ENCODE measurements at places on chromosomes 7 and 10.

GRCh38 chr10:121167534-121168243 lies 316.5 kb downstream of the WDR11 start:
- no peak for DNase-seq

- DNase-seq = no peak
These were observed 17.2 kb upstream of the AKR1C1 start for GRCh38 chr10:4945766-4946717.

DNA sequence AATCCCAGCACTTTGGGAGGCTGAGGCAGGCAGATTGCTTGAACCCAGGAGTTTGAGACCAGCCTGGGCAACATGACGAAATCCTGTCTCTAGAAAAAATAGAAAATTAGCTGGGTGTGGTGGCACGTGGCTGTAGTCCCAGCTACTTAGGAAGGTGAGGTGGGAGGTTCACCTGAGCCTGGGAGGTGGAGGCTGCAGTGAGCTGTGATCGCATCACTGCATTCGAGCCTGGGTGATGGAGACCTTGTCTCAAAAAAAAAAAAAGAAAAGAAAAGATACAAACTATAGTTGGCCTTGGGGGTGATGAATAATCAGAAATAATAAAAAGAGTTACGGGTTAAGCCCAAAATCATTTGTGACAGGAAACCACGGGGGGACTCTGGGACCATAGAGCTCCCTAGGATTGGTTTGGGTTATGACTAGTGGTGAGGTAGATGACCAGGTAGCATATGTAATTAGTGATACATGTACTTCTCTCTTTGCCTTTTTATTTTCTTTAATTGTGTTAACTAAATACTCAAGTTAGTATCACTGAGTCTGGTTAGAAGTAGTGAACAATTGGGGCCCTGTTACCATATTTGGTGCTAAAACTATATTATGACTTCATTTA lies 10.4 kb upstream of the ASCC1 start:
- DNase-seq = no peak

DNA sequence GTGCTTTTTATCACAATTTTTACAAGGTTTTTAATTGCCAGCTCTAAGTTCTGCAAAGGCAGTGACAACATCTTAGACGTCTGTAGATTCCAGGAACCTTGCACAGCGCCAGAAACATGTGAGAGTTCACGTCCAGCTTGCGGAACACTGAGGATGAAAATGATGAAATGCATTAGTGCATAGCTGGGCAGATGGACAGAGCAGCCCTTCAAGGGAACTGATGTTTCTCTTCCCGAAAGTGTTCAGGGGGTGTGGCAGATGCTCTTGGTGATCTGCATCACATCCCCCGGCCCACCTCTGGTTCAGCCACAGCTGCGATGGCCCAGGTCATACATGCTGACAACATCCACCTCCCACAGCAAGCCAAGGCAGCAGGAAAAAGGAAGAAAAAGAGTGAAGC lies 40.9 kb downstream of the ITIH5 start:
- DNase-seq = no peak

GRCh38 chr7:135281363-135281949 lies 47.8 kb downstream of the STRA8 start:
- peak; percentile 5 for DNase-seq

GRCh38 chr10:109866995-109867635 lies 56.2 kb downstream of the XPNPEP1 start:
- no peak for DNase-seq

DNA sequence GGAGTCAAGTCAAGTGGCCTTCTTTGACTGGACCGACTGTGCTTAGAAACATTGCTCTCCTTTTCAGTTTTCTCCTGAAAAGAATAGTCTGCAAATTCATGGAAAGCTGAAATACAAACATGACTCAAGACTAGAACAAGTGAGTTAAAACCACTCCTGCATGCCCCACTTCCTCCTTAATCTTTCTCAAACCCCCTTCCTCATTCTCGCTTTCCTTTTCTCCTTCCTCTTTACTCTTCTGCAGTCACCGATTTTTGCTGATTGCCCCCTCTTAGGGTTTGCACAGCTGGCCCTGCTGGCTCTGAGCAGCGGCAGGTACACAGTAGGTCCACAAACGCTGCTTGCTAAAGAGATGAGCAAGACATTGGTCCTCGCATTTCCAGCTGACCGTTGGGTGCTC lies 34.8 kb upstream of the MKI67 start:
- no peak for DNase-seq

GRCh38 chr7:52540041-52540440 lies 495.4 kb upstream of the POM121L12 start:
- DNase-seq = no peak

DNA sequence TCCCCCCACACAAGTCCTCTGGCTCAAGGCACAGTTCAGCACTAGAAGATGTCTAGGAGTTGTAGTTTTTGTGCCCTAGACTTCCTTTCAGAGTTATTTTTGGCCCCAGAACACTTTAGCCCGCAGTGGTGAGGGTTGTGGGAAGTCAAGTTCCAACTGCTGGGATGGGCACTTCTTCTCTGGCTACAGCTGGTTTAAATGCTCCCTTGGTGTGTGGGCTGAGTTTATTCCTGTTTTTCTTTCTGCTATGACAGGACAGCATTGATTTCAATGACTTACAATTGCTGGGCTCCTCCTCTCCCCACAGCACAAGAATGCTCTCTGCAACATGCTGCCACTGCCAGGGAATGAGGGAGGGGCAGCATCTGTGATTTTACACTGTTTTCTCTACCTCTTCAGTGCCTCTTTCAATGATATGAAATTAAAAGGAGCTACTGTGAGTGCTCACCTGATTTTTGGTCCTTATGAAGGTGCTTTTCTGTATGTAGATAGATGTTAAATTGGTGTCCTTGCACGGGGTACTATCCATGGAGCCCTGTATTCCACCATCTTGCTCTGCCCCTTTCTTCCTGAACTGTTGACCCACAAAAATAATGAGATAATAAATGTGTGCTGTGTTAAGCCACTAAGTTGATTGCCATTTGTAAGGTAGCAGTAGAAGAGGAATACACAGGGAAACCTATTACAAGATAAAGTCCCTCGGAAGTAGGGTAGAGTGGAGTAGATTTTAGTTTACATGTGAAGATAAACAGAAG lies 56.3 kb downstream of the SLC13A1 start:
- no peak for DNase-seq

GRCh38 chr7:88090671-88091070 lies 129.2 kb downstream of the SRI start:
- DNase-seq = no peak

DNA sequence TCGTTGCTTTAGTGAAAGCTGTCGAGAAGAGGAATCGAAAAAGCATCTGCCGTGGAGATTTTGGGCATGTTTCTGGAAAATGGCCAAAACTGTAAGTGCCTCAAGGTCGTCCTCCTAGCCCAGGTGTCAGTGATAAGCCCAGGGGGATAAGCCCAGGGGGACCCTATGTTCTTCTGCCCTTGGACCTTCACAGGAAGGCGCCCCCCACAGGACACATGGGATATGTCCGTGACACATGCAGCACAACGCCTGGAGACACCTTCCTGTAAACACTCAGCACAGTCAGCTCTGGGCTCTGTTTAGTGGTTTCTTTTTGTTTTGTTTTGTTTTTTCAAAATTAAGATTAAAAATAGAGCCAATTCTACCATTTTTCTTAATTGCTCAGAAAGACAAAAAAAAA lies 272.7 kb downstream of the KLF6 start:
- DNase-seq = no peak

DNA sequence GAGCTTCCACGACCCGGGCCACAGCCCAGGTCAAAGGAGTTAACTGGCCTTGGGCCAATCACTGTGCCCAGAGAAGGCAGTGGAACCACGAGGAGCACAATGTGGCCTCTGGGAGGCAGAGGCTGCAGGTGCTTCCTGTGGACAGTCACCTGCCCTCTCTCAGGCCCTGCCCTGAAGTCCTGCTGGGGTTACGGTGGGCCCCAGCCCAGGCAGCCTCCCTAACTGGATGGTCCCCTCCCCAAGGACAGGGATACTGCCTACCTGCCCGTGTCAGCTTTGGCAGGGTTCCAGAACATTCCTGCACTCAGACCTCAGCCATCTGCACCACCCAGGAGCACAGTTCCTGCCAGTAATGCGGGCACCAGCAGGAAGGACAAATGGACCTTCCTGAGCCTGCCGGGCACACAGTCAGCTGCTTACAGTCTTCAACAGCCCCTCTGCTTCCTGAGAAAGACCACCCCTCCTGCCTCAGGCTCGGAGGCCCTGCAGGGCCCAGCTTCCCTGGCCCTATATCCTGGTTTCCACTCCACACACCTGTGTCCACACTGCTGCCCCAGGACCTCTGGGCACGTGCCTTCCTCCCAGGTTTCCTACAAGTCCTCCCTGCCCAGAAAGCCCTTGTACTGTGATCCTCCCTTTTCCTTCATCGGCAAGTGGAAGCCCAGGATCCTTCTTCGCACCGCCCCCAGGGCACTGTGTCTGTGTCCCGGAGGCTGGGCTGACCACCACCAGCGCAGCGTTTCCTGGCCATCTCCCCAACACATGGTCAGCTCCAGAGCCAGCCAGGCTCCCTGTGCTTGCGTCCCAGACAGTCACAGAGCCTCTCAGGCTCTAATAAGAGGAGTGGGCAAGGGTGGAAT lies 23.3 kb downstream of the WDR86 start:
- no peak for DNase-seq

DNA sequence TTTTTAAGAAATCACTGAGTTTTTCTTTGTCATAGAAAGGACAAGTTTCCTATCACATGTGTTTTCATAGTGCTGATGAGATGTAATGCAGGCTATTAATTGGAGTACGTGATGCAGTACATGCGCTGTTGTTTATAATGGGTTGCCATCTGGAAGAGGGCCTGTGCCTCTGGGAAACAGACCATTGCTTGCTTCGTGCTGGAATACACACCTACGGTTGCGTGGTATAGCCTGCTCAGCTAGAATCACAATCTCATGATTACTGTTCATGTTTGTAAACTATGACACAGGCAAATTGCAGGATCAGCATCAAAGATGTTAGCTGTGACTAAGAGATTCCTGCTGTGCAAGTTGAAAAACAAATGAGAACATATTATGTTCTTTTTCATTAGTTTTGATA lies 107.2 kb upstream of the STEAP1B start:
- DNase-seq = no peak
